Type B pancreatic cell (in vitro differentiated cells): ENCODE measurements at places on chromosomes 5 and 9.

GRCh38 chr5:52769061-52769460 lies 18.7 kb upstream of the ITGA1 start:
- no peak for DNase-seq

DNA sequence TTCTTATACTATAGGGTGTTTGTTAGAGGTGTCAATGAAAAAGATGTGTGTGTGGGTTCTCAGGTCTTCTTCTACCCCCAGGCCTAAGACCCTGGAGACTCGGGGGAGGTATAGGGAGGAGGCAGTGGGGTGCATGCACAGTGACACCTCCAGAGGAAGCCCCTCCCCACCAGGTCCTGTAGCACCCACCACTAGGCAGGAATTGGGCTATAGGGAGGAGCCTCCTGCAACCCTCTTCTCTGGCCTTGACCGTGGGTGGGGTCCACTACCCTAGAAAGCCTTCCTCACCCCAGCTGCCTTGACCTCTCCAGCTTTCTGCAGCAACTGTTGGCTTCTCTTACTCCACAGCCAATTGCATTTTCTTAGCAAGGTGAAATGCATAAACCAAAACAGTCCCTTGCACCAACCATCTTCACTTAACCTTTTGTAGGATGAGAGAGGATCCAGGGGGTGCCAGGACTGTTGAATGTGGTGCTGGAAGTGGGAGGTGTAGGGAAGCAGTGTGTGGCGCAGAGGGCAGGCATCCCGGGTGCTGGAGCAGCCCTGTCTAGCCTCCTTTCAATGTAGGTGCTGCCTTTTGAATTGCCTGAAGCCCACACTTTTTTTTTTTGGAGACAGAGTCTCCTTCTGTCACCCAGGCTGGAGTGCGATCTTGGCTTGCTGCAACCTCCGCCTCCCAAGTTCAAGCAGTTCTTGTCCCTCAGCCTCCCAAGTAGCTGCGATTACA lies 128.5 kb downstream of the RGS3 start:
- no peak for DNase-seq

- DNase-seq, result no peak
Measured at GRCh38 chr9:109064963-109065702, 51.8 kb upstream of the CTNNAL1 start.

- no peak for DNase-seq
Measured at GRCh38 chr9:136511670-136512592, 29.1 kb upstream of the SEC16A start.

- DNase-seq, result peak; percentile 80
Measured at GRCh38 chr5:115180165-115180709, 10.5 kb upstream of the TRIM36 start.

DNA sequence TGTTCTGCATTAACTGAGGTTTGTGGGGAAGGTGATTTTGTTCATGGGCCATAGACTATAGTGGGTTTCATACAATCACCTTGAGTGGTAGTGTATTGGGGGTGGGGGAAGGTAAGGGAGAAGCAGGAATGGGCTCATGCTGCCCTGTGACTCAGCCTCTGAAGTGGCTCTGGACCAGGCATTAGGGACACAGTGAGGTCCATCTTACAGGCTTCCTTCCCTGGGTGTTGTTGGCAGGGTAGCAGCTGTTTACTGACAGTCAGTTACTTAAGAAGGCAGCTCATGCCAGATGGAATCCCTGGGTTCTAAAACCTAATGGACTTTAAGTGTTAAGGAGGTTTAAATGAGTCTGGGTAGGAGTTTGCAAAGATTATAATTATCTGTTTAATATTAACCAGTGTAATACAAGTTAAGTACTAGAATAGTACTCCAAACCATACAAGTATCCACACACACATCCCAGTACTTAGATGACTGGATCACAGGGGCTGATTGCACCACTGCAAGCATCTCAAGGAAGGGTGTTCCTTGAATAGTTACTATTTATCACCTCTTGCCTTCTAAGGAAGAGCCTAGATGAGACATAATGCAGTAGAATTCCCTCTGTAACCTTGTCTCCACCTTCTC lies 59.3 kb downstream of the CAST start:
- no peak for DNase-seq

- no peak for DNase-seq
Measured at GRCh38 chr9:89623925-89624420, 19.2 kb downstream of the GADD45G start.
